ENCODE measurements at places on chromosomes 4 and X.

DNA sequence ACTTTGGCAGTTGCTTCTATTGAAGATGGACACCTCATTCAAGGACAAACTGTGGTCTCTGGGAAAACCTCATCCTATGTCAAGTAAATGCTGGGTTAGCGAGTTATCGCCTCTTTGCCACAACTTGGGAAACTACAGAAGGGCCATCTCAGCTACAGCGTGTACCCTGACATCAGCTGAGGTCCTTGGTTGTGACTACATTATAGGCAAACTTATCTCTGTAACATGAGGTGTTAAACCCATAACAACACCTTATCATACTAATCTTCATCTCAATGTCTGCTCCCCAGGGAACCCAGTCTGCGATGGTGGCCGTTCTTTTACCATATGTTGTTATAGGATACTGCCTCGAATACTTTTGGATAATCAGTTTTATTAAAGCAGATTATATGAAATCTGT, 1862.7 kb downstream of the STIM2 start:
- DNase-seq: no peak

DNA sequence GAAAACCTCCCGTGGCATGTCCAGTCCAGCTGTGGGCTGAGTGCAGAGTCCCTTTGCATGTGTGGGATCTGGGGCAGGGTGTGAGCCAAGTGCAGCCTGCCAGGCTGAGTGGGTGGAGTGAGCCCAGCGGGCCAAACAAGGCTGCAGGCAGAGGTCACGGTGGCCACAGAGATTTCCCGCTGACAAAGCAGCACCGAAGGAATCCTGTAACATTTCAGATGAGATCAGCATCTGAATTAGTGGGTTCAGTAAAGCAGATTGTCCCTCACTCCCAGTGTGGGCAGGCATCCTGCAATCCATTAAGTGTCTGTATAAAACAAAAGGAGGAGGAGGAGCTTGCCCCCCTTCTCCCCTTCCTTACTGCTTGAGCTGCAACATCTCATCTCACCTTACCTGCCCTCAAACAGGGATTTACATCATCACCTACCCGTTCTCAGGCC, 324.4 kb downstream of the FAT4 start:
- DNase-seq: no peak

DNA sequence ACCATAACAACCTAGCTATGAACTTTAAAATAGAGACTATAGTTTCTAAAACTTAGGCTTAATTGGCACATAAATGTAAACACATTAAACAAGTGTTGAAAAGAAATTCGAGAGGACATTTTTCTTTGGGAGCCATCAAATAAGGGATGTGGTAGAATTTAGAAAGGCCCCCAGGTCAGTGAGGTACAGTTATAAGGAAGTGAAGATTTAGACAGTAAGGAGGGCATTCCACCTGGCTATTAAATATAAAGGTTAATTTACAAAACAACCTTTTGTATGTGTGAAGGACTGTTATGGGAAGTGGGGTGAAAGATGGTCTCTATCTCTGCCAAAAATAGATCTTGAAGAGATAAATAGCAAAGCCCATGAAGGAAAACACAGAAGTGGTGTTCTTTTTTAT, 83.9 kb downstream of the AFF1 start:
- DNase-seq: no peak

DNA sequence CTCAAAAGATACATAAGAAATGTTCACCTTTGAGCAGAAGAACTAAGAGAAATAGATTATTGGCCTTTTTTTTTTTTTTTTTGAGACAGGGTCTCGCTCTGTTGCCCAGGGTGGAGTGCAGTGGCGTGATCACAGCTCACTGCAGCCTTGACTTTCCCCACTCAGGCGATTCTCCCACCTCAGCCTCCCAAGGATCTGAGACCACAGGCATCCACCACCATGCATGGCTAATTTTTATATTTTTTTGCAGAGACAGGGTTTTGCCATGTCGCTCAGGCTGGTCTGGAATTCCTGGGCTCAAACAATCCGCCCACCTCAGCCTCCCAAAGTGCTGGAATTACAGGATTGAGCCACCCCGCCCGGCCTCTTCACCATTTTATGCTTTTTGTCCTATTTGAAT, 2.9 kb upstream of the TLR6 start:
- no peak for DNase-seq

DNA sequence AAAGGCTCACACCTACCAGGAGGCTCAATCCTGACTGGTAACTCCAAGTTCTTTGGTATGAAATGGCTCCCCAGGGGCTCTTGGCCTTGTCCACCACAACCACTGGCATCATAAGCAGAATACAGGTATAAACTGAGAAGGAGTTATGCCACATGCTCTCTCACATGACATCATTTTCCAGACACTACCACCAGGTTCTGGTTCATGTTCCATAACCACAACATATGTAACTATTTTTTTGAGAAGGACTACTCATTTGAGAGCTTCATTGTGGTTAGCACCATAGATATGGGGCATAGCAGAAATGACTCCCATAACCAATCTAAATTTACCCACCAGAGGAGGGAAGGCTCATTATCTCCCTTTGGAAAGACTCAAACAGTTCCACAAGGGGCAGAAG, 19.6 kb downstream of the PRDM5 start:
- no peak for DNase-seq

DNA sequence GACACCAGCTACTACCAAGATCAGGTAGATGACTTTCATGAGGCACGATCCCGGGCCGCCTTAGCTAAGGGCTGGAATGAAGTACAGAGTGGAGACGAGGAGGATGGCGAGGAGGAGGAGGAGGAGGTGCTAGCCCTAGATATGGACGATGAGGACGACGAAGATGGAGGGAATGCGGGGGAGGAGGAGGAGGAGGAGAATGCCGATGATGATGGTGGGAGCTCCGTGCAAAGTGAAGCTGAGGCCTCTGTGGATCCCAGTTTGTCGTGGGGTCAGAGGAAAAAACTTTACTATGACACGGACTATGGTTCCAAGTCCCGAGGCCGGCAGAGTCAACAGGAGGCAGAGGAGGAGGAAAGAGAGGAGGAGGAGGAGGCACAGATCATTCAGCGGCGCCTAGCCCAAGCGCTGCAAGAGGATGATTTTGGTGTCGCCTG, 481 bp downstream of the UTP3 start:
- DNase-seq: no peak

DNA sequence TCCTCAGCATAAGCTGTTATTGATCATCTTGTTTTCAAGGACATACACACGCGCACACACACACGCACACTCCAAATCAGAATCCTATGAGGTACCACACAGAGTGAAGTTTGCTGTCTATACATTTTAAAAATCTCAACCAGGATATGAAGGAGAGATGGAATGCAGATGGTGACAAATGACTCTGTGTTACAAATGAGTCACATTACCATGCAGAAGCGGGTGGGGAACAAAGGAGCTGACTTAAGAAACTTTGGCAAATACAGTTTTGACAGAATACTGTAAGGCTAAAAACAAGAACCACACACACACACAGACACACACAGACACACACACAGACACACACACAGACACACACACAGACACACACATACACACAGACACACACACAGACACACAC, 81.7 kb downstream of the RELL1 start:
- DNase-seq: no peak

DNA sequence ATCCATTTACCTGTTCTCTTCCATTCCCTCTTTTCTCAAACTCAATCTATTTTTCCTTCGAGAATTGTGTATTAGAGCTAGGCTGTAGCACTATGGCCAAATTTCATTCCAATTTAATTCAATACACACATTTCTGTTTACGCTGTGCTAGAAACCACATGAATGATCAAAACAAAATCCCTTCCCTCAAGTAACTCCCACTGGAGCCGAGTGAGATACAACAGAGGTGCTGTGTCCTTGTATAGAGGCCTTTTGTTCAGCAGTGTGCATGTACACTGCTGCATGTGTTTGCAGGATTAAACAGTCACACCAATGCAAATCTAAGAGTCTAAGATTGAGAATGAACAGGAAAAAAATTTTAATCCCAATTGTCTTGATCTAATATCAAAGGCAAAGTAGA, 734.2 kb downstream of the RAPGEF2 start:
- no peak for DNase-seq

GRCh38 chr4:148770848-148771247, 328.6 kb upstream of the NR3C2 start:
- DNase-seq: no peak

- no peak for DNase-seq
Measured at GRCh38 chr4:113293674-113294073, 244.2 kb downstream of the ANK2 start.

DNA sequence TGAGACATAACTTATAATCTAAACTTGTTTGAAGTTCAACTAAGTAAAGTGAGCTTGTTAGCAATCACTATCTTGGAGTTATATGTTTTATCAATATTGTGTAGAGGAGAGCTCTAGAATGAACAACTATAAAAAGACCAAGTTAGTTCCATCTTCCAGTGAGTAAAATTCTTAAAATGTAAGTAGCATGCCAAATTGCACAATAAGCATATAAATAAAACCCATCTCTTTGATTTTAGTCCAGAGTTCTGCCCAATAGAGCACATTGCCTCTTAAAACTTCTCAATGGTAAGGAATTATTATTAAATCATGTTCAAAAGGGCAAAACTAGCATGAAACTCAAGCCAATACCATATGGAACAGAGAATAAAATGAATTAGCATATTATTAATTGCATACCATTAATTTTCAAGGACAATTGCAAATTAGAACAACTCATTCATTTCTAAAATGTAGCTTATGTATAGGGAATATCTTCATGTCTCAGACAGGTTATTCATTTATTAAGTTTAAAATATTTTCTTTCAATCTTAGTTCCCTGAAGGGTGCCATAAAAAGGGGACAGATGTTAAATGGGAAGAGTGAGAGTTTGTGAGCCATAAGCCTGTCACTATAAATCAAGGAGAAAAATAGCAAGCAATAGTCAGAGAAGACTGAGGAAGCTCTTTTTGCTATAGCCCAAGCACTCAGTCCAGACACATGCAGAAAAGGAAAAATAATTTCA, 507.6 kb downstream of the CENPC start:
- DNase-seq: no peak

GRCh38 chr4:72410158-72410557, 158.9 kb downstream of the ADAMTS3 start:
- no peak for DNase-seq

DNA sequence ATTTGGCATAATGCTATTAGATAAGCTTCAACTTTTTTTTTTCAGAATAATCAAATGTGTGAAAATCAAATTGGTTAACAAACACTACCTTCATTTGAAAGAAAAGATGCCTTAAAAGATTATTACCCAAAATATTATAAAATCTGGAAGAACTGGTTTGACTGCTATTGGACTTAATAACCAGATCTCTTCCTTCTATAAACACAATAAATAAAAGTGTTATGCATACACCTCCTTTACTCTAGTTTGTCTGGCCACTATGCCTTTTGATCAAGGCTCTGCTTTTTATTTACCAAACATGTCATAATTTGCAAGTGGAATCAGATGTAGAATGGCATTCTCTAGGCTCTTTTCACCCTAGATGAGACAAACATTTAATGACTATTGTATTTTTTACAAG, 897.3 kb upstream of the EPHA5 start:
- no peak for DNase-seq

GRCh38 chr4:17033025-17033767, 134.8 kb upstream of the LDB2 start:
- DNase-seq: no peak

- peak; percentile 59 for DNase-seq
Measured at GRCh38 chrX:41491267-41492004, 44.3 kb downstream of the NYX start.

GRCh38 chr4:154999950-155000578, 208.4 kb upstream of the NPY2R start:
- DNase-seq: no peak

- no peak for DNase-seq
Measured at GRCh38 chr4:1176398-1177273, 4.3 kb upstream of the SPON2 start.

GRCh38 chr4:39931441-39931901, 46.2 kb downstream of the PDS5A start:
- DNase-seq: no peak

DNA sequence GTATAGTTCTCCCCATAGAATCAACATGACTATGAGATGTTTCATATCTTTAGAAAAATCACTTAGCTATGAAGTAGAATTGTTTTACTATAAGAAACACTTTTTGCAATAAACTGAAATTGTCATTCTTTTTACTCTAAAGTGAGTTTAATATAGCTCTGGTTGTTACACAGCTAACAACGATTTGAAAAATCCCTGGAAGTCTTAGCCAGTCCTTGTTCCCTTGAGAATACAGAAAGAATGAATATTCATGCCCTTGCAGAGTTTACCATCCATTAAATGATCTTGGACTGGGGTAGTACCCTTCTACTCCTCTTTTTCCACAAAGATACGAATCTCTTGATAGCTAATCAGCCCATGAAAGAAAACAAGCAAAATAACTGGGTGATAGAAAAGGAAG, 141.8 kb downstream of the JADE1 start:
- DNase-seq: no peak
